ENCODE measurements at places on chromosomes 16 and 17. TPM values are rescaled to one million over a fixed set of nuclear protein-coding genes. Genes with fewer than 3 reads are reported as not detected.

DNA sequence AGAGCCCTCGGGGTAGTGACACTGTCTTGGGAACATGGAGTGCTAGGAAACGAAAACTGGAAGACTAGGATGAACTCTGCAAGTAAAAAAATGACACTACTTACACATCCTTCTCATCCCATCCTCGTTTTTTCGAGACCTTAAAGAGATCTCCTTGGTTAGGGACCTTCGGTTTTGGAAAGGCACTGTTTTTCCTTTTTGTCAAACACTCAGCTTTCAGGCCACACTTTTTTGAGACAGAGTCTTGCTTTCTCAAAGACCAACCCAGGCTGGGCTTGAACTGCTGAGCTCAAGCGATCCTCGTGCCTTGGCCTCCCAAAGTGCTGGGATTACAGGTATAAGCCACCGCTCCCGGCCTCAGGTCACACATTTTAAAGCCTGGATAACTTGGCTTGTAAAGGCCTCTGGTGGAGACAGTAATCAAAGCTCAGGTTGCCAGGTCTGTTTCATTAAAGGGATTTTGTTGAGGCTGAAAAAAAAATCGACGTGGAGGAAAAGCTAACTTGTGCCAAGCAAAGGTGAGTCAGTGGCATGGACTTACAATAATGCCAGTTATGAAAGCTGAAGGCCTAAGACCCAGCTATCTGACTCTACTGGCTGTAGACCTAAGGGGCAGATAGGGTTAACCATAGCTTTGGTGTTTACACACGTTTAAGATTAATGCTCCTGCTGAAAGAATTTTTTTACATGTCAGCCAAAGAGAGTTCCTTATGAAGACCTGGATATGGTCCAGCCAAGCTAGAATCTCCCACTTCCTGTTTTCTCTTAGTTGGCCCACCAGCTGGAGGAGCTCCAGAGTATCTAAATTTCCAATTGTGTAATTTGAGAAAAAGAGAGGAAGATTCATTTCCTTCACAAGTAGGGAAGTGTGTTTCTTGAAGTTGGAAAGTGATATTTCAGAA is 823 bp downstream of the NBR1 start:
- peak; percentile 15 for DNase-seq

DNA sequence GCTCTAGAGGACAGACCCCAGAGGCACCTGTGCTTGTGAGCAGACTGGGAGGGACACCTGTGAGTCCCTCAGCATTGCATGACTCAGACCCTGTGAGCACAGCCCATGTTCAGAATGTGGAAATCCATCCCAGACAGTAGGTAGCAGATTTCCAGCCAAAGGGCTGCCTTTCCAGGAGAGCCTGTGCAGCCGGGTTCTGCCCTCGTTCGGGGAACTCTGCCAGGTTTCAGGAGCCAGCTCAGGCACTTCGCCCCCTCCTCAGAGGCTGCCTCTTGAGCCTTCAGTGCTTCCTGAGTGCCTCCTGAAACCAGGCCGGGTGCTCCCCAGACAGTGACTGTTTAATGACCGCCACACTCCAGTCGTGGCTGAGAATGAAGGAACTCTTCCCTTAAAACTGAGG is 23.3 kb upstream of the SDR42E2 start:
- no peak for DNase-seq

GRCh38 chr17:75403131-75403530 is 2.3 kb downstream of the GRB2 start:
- no peak for DNase-seq

SHCBP1 gene
- 53.1 TPM for total RNA-seq

NPIPA5 gene
- total RNA-seq: 20.9 TPM

HSD17B1 gene
- total RNA-seq: 1.1 TPM

DNA sequence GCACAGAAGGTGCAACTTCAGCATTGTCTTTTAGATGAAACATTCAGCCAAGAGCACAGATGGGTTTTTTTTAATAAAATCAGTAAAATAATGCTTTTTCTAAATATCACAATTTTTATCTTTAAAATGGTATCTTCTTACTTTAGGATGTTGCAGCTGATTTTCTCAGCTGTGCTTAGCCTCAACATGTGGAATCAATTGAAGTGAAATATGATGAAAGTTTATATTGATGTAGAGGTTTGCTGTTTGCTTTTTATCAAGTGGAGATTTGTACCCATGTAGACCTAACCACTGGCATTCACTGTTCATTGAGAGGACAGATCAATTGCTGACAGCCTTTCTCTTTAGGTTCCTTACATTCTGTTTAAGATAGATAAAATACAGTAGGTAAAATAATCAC is 107.8 kb downstream of the CYB561 start:
- DNase-seq: no peak

- DNase-seq: peak; percentile 89
Measured at GRCh38 chr17:50478391-50479381, at the start of gene RSAD1. Gene RSAD1 (plus strand): TSS chr17:50478860. CDS start chr17:50478885, 25 bp downstream.

GLYR1 gene
- total RNA-seq: 85.2 TPM

GRCh38 chr16:48492133-48492532 is 106.9 kb upstream of the SIAH1 start:
- no peak for DNase-seq

SAMD14 gene
- 0.35 TPM for total RNA-seq

DNA sequence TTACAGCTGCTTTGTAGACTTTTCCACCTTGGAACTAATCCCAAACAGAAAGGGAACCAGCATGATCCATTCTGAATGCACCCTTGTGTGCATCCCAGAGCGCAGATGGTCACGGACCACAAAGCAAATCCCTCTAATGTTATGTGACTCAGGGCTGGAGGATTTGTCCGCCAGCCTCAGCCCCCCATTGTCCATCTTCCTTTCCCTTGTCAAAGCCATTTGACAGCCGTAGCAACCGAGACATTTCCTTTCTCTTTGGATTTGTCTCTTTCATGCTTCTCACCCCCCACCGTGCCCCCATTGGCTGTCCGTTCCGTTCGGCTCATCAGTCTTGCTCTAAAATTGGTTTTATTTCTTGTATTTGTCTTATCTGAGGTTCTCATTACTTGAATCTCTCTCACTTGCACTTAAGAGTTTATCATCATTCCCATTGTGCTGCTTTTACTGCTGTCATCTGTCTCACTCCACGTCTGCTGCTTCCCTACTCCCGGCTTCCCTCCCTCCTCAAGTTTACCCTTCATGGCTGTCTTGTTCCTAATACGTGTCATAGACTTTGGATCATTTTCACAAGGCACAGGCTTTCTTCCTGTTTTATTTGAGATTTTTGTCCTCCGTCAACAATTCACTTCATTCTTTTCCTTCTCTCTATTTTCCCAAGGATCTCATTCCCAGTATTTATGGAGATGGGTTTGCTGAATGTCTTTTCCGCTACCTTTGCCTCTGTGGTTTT is 163.4 kb upstream of the ERCC4 start:
- DNase-seq: no peak

ARL5C gene
- not detected for total RNA-seq

GRCh38 chr16:49658531-49658930 is 197.4 kb downstream of the ZNF423 start:
- DNase-seq: no peak

DNA sequence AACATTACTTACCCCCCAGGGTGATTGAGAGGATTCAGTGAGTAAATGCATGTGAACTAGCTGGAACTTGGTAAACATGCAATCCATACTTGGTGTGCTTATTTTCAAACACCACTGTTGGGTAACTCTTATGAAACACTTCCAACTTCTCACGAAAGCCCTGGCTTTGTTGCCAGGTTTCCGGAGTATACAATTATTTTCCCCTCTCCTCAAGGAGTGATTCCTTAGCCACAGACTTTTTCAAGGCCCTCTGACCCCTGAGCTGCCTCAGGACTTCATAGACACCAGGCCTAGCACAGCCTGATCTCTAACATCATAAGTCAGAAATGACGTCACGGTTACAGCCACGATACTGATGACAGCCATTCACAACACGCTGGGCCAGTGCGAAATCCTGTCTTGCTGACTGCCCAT is 27.6 kb downstream of the HSD17B2 start:
- no peak for DNase-seq

DNA sequence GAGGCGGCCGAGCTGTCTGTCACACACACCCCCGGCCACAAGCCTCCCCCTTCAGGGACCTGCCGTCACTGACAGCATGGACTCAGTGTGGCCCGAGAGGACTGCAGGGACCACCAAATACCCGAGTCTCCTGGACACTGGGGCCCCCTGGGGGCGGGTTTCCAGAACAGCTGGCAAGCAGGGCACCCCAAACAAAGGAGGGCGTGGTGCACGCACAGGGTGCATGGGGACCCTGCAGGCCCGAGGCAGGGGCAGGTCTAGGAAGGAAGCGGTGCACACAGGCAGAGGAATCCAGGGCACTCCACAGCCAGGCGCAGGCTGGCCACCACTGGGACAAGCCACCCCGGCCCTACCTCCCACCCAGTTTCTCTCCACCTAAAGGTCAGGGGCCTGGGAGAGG is 28.7 kb upstream of the ENPP7 start:
- no peak for DNase-seq

DNA sequence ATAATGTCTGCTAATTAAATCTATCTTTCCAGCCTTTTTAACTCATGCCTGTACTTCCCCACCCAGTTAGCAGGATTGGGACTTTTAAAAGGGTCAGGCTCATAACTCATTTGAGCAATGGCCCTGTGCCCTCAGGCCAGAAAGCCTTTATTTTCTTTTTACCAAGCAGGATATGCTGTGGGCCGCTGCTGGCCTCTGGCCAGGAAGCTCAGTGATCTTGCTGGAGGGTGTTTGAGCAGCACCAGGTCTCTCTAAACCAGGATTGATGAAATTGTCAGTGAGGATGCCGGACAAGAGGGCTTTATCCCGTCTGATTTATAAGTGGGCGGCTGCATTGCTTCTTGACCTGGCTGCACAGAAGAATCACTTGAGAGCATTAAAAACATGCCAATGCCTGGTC is 187.8 kb downstream of the RAB11FIP4 start:
- DNase-seq: no peak

GRCh38 chr17:43907998-43908721 is 824 bp upstream of the MPP2 start:
- DNase-seq: peak; percentile 52

- no peak for DNase-seq
Measured at GRCh38 chr16:17177959-17178905, 292.5 kb downstream of the XYLT1 start.

- no peak for DNase-seq
Measured at GRCh38 chr17:79466562-79467350, 144.1 kb downstream of the RBFOX3 start.

DNA sequence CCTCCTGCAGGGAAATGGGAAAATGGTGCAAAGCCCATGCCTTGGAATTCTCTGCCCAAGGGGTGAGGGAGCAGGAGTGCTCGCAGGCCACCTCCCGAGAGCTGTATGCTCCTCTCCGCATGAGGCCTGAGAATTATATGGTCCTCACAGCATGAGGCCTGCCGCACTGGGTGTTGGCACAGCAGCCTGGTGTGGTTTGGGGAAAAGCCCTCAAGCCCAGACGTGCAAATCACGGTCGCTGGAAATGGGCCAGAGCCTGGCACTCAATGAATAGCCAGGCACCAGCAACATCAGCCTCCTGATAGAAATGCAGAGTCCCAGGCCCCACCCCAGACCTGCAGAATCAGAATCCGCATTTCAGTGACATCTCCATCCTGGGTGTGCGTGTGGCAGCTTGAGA is 156.4 kb upstream of the FOXF1 start:
- no peak for DNase-seq

DNA sequence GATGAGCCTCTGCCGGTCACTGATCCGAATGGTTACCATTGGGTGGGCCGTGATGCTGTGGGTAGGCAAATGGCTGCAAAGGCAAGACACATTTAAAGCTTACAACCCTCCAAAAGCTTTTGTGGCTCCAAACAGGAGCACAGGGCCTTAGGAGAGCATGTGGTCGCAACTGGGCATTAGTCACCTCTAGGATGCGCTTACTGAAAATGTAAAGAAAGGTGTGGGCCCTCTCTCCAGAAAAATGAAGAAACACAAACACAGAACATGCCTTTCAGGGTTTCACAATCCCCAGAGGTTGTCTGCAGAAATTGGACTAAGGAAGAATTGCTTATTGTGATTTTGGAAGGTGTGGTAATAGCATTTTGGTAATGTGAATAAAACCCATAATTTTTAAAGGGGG is 86.7 kb upstream of the ATP2A3 start:
- DNase-seq: no peak

GRCh38 chr16:28904828-28905227 is 20.2 kb downstream of the RABEP2 start:
- no peak for DNase-seq

GRCh38 chr16:86074651-86075487 is 175.9 kb downstream of the IRF8 start:
- DNase-seq: no peak

DNA sequence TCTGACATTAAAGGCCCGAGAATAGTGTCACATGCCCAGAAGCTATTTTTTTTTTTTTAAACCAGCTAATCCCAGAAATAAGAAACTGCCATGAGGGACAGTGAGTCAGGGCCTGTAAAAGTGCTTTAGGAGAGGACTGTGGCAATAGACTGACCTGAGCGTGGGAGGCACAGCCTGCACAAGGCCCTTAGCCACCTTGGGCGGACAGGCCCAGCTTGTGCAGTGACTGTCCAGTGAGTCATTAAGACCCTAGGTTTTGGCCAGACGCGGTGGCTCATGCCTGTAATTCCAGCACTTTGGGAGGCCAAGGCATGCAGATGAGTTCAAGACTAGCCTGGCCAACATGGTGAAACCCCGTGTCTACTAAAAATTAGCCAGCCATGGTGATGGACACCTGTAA is 343.0 kb upstream of the ZFHX3 start:
- DNase-seq: no peak

DNA sequence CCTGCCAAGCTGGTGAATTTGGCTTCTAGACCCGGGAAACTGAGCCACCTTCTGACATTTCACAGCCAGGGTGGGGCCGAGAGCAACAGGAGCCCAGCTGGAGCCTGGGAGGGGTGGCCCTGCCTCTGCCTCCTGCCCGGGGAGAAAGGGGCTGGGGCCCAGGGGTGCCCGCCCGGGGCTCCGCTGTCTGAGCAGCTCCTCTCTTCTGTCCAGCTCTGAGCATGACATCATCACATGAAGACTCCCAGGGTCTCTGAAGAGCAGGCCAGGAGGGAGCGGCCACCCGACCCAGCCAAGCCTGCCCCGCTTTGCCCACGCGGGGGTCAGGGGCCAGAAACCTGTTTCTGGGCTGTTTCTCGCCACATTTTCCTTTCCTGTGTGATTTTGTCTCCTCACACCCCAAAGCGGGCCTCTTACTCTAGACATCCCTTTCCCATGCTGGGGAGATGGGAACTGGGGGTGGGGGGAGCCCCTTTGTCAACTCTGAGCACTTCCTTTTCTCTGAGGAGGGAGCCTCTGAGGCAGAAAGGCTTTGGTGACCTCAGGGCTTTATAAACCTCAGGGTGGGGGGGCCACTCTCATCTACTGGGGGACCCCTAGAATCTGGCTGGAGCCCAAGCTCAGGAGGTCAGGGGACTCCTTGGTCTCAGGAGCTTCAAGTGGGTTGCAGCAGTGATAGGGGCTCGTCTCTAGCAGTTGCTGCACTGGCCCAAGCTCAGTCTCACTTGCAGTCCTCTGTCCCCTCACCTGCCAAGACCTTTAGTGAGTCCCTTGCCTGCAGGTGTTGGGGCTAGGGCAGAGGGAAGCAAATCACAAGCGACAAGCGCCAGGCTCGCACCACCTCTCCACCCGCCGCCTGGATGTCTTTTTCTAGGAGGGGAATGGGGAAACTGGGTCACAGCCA is 7.6 kb downstream of the UBALD2 start:
- DNase-seq: peak; percentile 74

GRCh38 chr16:30786936-30787612 is at the start of gene ZNF629:
Gene ZNF629 (minus strand): TSS chr16:30787205. CDS start chr16:30784482, 2,723 bp downstream.
- no peak for DNase-seq

- no peak for DNase-seq
Measured at GRCh38 chr17:50676065-50676975, 31.4 kb downstream of the ANKRD40 start.

RHBDL3 gene
- 0.54 TPM for total RNA-seq

GRCh38 chr17:73071066-73071999 is 21.2 kb downstream of the SLC39A11 start:
- no peak for DNase-seq

Data from activated CD8-positive, alpha-beta memory T cell treated with anti-CD3 and anti-CD28 coated beads, Interleukin-2, amount 10 ng/mL, durations not matched to agents 7 days and 5 days (primary cell).